ENCODE measurements at places on chromosomes 12 and 14.

- no peak for DNase-seq
Observed at GRCh38 chr12:125544960-125545359, 479.7 kb downstream of the AACS start.

DNA sequence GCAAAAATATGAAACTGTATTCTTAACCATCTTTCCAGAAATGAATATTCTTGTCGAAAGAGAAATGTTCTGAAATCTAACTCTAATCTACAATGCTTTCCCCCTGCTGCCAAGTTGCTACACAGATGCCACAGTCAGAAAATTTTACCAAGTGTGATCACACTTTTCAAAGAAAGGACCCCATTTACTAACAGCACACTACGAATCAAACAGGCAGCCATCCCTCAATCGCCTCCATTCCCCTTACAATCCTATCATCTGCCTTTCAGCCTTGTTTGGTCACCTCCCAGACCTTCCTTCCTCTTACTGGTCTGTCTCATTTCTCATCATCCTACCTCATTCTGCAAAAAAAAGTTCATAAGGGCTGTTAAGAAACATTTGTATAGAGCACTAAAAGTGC, 190.1 kb downstream of the MED13L start:
- DNase-seq: no peak

DNA sequence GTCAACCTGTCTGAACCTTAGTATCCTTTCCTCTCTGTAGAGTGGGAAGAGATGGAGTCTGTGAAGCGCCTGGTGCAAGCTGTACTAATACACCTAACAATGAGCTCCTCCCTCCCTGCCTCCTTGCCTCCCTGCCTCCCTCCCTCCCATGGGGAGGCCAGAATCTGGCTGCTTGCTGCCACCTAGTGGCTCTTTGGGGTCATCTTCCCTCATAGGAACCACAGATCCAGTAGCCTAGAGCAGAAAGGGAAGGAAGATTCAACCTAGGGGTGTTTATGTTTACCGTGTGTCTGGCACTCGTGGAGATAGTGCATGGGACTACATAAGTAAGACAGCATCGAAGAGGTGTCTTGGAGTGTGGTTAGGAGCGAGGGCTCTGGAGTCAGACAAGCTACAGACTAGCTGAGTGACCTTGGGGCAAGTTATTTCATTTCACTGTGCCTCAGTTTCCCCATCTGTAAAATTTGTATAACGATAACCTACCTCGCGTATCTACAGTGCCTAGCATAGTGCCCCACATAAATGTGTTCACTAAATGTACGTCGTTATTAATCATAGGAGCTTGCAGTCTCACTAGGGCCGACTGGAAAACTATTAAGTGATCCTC, 35.5 kb upstream of the TSPAN9 start:
- DNase-seq: no peak

GRCh38 chr14:104752423-104752734, 568 bp upstream of the SIVA1 start:
- DNase-seq: no peak

GRCh38 chr12:31218203-31219025, 107.5 kb downstream of the SINHCAF start:
- no peak for DNase-seq

- DNase-seq: no peak
Observed at GRCh38 chr12:71691504-71692129, 5.7 kb downstream of the TMEM19 start.

GRCh38 chr12:103177639-103178255, 220.3 kb downstream of the ASCL1 start:
- DNase-seq: no peak

GRCh38 chr12:52082988-52083637, 3.6 kb downstream of the SMIM41 start:
- peak; percentile 55 for DNase-seq

Data from activated naive CD4-positive, alpha-beta T cell (primary cell).